NCI-H1105 treated with DMSO at 0.1 percent for 48 hours (cell line): ENCODE measurements at places on chromosomes 7 and 10.

GRCh38 chr7:31333291-31333690, 7.2 kb downstream of the NEUROD6 start:
- DNase-seq, result no peak

- DNase-seq, result no peak
These were observed 104.6 kb downstream of the CALN1 start for GRCh38 chr7:72307566-72307965.

DNA sequence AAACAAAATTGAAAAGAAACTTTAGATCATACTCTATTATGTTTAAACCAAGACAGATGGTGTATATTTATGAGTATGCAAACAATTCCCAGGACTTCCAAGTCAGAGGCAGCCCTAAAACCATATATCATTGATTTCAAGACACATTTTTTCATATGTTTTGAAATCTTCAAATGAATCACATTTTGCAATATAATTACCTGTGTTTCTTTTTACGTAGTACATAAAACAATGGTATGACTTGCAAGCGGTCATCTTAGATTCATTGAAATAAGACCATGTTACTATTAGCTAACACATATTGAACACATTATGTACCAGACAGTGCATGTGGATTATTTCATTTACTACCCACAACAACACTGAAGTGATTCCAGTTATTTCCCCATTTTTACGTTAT, 14.9 kb downstream of the SMURF1 start:
- DNase-seq, result no peak

DNA sequence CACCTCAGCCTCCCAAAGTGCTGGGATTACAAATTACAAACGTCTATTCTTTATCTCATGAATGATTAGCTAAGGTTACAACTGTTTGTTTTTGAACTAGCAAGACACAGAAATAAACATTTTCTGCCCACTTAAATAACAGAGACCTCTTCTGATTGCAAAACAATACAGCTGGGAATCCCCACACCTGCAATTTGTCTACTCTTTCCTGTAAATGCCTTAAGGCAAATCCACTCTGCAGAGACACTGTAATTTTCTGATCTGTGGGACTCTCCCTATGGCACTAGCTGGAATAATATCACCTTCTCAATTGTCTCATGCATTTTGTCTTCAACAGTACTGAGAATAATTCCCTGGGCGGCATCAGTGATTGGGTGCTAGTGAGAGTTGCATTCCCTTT, 149.3 kb upstream of the FAM3C start:
- DNase-seq, result no peak

DNA sequence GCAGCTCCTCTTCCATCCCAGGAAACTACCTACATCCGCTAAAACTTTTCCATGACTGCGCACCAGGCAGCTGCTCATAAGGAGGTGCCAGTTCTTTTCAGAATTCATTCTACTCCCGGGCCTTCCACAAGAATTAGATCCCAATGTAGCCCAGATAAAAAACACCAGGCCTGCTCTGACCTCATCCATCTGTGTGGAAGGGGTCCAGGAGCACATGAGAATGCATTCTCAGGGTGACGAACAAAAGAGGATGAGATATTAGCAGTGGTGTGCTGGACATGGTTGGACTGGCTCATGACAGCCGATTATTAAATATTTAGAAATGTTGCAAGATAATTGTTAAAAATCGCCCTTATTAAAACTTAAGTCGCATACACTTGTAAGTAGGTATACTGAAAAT, 43.2 kb upstream of the STEAP1B start:
- DNase-seq, result no peak

DNA sequence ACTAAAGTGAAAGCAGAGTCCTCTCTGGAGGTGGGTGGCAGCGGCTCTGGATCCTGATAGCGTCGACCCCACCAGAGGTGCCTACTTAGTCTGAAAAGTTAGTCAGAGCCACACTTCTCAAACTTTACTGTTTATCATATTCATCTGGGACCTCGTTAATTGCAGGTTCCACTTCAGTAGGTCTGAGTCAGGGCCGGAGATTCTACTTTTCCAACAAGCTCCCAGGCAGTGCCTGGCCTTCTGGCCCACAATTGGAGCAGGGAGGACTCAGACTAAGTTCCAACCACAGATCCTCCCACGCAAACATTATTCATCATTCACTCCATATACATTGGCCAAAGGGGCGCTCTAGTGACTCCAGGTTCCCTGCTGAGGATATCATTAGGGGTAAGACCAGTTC, 78.1 kb downstream of the VSTM4 start:
- DNase-seq, result no peak

GRCh38 chr10:77180794-77181193, 456.8 kb downstream of the KCNMA1 start:
- DNase-seq, result no peak

DNA sequence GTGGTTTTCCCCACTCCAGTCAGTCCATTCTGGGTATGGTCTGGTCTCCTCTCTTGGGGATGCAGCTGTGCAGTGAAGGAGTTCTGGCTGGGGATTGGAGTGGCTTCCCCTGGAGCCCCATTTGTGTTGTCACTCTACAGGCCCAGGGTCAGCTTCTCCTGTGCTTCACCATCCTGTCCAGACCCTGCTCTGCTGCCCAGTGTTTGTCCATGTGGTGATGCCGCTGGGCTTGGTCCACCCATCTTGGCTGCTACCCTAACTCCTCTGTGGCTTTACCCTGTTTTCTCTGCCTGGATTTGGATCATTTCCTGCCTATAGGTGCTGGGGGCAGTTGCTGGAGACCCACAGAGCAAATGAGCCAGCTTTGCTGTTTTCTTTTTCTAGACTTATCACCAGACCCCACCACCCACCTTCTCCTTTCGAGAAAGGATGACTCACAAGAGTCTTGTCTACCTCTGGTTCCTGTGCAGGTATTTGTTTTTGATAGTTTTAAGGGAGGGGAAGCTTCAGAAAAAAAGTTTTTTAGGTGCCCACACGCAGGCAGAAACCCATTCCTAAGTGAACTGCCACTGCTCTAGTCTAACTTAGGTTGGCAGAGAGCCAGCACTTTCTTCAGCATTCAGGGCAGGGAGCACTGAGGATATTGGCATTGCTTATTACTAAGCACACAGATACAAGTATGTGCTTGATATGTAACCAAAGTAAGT, 8.5 kb downstream of the ZDHHC16 start:
- no peak for DNase-seq

DNA sequence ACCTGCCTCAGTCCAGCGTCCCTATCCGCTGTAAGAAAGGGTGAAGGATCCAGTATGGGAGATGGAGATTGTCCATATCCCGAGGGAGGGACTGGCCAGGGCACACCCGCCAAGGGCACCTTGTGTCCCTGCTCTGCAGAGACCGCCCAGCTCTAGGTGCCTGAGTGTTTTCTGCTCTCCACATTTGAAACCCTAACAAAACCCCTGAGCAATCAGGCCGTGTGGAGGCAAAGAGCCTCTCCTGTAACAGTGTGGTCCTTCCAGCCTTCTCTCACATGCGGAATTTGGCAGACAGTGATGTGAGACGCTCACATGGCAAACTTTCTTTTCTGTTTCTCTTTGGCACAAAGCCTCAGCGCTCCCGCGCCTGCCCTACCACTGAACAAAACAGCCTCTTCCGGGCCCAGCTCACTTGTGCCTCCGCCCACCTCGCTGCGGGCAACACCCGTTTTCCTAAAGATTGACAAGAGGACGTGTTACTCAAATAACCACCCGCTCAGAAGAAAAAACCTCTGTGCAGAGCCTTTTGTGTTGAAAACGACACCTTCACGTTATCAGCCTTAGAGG, 514.8 kb downstream of the DNAJB6 start:
- peak; percentile 39 for DNase-seq

GRCh38 chr10:132657127-132657706, 119.6 kb downstream of the INPP5A start:
- no peak for DNase-seq

DNA sequence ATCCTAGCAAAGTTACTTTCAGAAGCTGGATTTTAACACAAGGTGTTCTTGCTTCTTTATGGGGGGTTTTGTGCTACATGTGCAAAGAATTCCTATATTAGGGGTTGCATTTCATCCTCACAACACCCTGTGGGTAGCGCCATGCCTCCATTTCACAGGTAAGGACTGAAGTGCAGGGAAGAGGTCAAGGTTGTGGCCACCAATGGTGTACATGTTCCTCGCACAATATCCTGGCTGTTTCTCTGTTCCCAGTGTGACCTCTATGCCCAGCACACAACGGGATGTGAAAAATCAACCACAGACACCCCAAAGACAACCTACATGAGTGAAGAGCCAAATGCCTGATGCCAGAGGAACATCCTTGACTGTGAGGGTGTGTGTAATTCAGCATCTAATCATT, 80.8 kb downstream of the CHST15 start:
- DNase-seq, result no peak

GRCh38 chr7:6516387-6516983, 34.8 kb downstream of the GRID2IP start:
- peak; percentile 74 for DNase-seq

GRCh38 chr10:114754445-114755320, 66.9 kb upstream of the FHIP2A start:
- DNase-seq, result no peak

- peak; percentile 68 for DNase-seq
These were observed at the start of gene PTN for GRCh38 chr7:137343281-137343841. TSS of gene PTN (minus strand) at chr7:137343733. CDS start at chr7:137254973, 88,760 bp downstream.

GRCh38 chr10:113959383-113959760, 84.3 kb upstream of the ADRB1 start:
- no peak for DNase-seq

DNA sequence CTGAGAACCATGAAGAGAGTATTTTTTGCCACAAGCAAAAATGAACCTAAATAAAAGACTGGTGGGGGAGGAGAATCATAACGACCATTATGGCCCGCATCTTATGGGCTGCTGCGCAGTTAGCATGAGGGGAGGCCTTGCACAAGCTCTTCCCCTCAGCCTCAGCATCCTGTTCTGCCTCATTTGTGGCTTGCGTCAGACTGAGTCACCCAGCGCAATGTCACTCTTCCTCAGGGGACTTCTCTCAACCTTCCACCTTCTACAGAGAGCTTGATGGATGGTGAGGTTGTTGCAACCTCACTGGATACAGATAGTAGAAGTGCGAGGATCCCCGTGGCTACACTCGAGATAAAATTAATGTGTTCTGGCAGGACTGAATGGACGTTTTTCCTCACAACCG, 16.8 kb upstream of the GPR15LG start:
- no peak for DNase-seq

- no peak for DNase-seq
These were observed 127.7 kb downstream of the SMURF1 start for GRCh38 chr7:99016196-99016595.

DNA sequence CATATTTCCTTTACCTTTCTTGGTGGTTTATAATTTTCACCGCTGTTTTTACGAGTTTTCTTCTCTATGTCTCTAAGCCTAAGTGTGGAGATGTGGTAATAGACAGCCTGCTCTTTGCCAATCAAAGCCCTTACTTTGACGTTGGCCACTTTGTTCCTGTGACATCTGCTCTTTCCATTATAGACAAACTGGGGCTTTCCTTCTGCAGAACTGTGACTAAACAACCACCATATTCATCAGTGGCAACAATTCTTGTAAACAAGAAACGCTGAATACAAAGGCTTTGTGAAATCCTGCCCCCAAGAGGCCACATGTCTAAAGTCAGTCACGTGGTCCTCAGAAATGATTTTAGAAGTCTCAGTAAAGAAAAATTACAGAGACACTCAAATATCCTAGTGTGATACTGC, 59.6 kb upstream of the CAPZA2 start:
- DNase-seq, result peak; percentile 61

DNA sequence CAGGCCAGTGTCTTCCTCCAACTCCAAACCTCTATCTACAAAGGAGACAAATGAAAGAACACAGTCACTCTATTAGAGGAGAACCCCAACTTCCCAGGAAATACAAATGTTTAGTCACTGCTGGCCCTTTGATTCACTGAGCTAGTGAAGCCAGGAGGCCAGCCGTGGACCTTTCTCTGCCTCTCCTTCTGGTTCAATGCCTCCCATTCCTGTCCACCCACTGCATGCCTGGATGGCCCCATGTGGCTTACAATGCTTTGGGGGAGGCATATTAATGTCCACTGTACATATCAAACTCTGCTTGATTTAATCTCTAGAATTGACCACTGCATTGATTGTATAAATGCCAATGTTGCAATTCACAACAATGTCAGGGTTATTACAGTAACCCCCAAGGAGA, 687.3 kb downstream of the KCNMA1 start:
- DNase-seq, result no peak

DNA sequence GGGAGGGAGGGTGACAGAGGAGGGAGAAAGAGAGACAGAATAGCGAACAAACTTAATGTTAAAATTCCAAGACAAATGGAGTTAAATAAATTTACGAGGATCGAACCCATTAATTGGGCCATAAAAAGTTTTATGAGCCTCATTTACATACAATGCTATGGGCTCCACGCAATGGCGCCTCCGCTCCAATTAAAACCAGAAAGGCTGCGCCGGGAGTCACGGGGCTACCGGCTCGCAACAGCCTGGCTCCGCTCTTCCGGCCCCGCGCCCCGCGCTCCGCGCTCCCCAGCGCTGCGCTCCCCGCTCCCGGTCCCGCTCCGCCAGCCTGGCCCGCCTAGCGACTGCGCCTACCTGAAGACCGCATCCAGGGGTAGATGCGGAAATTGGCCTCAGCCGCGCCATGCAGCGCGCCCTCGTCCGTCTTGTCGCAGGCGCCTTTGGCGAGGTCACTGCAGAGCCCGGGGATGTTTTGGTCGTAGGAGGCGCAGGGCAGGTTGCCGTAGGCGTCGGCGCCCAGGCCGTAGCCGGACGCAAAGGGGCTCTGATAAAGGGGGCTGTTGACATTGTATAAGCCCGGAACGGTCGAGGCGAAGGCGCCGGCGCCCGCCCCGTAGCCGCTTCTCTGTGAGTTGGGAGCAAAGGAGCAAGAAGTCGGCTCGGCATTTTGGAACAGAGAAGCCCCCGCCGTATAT, 513 bp downstream of the HOXA7 start:
- no peak for DNase-seq

GRCh38 chr7:94183289-94183749, 179.2 kb upstream of the BET1 start:
- no peak for DNase-seq

GRCh38 chr10:101122270-101123084, 8.6 kb upstream of the TLX1 start:
- no peak for DNase-seq

DNA sequence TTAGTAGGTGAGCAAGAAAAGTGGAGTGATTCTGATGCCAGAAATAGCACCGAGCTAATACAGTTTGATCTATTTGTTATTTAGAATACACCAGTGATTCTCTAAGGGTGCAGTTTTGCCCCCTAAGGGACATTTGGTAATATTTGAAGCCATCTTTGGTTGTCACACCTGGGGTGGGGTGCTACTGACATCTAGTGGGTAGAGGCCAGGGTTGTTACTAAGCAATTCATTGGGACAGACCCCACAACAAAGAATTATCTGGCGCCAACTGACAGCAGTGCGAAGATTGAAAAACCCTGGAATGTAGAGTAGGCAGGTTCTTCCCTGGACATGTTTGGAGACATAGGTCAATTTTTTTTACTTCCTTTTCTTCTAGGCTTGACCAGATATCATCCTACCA, 14.6 kb downstream of the PALS2 start:
- peak; percentile 23 for DNase-seq

- no peak for DNase-seq
These were observed 2.6 kb upstream of the SAMD8 start for GRCh38 chr10:75108684-75109458.
